ENCODE measurements at places on chromosomes 3 and 15. TPM values are rescaled to one million over a fixed set of nuclear protein-coding genes. Genes with fewer than 3 reads are reported as not detected.

GRCh38 chr3:196968233-196969133 is at the start of gene PIGZ:
TSS of gene PIGZ (minus strand) at chr3:196968833. CDS start at chr3:196952031, 16,802 bp downstream.
- DNase-seq = peak; percentile 17

DNA sequence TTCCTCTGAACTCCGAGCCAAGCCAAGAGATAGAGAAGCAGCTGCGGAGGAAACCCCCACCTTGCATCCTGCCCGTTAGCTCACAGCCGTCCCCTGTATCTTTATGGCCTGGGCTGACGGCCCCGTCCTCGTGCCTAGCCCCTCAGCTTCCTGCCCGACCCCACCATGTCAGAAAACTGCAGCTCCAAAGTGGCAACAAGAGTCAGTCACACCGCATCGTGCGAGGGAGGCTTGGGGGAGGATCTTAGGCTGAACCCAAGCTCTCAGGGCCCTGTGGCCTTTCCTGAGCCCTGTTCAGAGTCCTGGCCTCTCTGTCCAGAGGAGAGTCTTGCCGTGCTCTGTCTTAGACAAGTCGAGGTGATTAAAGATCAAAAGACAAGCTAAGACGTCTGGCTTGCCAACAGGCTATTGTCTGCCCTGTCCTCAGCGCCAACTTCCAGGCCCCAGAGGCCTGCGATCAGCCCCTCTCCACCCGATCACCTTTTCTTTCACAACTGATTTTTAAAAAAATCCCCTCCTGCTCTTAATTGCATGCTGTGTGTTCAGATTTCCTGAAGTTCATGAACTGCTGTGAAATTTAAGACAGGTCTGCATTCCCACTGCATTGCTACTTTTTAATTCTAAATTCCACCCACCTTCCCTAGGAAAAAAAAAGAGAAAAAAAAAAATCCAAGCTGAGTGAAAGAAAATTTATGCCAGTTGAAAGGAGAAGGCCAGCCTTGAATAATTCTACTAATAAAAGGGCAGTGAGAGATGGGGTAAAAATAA is 89.7 kb upstream of the WNT5A start:
- DNase-seq = no peak

GRCh38 chr3:154584041-154584440 is 154.1 kb upstream of the GPR149 start:
- DNase-seq = no peak

DNA sequence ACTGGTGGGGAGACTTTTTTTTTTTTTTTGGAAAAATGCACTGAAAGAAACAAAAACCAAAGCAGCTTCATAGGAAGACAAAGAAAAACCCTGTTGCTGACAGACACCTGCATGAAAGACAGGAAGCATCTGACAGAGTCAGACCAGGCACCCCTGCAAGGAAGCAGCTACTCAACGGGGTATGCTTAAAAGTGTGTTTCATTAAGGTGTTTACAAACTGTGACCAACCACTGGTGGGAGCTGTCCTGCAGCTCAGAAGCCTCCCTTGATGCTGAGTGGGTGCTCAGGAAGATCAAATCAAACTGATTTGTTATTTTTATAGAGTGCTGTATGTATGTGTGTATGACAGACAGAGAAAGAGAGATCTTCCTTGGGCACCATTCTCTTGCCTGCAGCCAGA is 34.7 kb upstream of the AGBL1 start:
- no peak for DNase-seq

DNA sequence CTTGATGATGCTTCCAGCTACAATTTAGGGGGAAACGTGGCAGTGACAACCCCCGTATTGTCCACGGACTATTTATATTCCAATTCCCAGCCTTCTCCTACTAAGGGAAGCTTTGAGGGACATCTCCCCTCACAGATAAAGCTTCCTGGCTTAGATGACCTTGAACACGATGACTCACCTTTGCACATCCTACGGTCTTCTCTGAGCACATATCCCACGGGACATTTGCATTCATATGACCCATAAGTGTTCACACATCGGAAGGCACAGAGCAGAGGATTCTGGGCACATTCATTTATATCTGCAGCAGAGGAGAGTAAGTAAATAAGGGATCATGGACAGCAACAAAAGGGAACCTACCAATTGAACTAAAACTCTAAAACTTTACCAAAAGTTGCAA is 101.5 kb downstream of the DUT start:
- DNase-seq = no peak

GRCh38 chr3:52714335-52715302 is 8.7 kb downstream of the SPCS1 start:
- DNase-seq = no peak

Gene DUOX2
- total RNA-seq = 0.49 TPM

DNA sequence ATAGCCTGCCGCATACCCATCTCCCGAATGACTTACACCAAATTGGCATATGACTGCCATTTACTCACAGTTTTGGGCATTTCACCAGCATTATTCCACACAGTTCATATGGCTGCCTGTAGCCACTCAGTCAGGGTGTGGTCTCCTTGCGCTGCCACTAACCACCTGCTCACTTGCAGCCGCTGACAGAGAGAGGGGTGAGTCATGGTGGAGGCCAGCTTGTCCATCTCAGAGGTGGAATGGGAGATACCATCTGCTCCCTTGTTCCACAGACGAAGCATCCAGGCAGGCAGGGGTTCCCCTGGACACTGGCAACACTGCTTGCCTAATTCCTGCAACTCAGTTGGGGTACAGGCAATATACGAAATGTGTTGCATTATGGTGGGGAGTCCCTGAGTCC is 15.6 kb downstream of the CCRL2 start:
- no peak for DNase-seq

Gene NCEH1
- 3.5 TPM for total RNA-seq

- DNase-seq = no peak
These were observed 115.2 kb upstream of the TMCO5A start for GRCh38 chr15:37819191-37819590.

DNA sequence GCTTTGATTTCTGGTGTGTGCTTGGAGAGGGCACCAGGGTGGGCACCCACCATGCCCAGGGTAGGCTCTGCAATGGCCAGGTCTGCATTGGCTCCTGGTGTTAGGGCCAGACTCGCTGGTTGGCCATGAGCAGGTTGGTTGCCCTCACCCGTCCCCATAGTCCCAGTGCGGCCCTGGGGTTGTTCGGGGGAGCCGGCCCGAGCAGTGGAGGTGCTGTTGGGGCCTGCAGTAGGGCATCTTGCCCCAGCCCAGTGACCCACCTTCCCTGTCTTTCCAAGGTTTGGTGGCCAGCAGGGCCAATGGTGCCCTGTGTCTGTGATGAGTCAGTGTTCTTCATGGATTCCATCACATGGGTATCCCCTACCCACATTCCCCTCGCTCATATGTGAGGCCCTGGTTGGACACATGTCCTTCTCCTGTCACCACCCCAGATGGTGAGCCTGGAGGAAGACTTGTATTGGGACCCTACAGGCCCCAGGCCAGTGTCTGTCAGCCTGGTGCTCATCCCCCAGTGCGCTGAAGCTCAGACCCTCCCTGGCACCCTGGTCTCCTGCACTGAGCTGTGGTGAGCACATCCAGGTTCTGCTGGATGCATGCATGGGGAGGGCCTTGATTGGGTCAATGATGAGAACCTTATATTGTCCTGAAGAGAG is 190.1 kb downstream of the UBE3A start:
- DNase-seq = no peak

Gene SMCO1
- total RNA-seq = not detected

DNA sequence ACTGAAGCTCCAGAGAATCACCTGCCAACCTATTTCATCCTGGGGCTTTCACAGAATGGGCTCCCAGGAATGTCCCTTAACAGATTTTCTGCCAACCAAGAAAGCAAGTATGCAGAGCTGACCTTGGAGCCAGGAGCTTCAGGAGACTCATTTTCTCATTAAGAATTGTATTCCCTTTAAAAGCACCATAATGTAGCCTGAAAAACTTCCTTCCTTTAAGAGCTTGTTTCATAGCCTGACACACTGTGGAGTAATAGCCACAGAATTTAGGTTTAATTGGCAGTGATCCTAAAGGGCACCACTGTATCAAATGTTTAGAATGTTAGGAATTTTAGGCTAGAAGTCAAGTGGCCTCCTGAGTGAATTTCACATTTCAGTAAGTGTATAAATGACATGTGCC is 309.8 kb downstream of the GBE1 start:
- DNase-seq = no peak

- DNase-seq = no peak
These were observed 1.2 kb downstream of the ANXA2 start for GRCh38 chr15:60396560-60396957.

Gene TLR9
- total RNA-seq = 2.3 TPM

GRCh38 chr15:74384881-74385643 is 17.6 kb upstream of the CYP11A1 start:
- no peak for DNase-seq

Gene GHRL
- total RNA-seq = 2.5 TPM

Gene GNAT1
- not detected for total RNA-seq

DNA sequence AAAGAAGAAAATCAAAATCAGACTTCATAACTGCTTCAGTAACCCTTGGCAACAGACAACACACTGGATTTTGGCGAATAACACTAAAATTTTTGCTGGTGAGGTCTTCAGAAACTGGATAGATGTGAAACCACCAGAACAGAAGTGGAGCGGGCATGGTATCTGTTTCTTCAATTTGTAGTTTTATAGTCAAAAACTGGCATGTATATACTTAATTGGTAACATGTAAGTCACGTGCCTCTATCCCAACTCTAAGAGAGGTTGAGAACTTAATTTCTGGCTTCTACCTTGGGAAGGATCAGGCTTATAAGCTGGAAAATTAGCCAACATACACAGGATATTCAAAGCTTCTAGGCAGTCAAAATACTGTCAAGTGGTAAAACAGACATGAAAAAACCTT is 172.6 kb upstream of the CHL1 start:
- no peak for DNase-seq

DNA sequence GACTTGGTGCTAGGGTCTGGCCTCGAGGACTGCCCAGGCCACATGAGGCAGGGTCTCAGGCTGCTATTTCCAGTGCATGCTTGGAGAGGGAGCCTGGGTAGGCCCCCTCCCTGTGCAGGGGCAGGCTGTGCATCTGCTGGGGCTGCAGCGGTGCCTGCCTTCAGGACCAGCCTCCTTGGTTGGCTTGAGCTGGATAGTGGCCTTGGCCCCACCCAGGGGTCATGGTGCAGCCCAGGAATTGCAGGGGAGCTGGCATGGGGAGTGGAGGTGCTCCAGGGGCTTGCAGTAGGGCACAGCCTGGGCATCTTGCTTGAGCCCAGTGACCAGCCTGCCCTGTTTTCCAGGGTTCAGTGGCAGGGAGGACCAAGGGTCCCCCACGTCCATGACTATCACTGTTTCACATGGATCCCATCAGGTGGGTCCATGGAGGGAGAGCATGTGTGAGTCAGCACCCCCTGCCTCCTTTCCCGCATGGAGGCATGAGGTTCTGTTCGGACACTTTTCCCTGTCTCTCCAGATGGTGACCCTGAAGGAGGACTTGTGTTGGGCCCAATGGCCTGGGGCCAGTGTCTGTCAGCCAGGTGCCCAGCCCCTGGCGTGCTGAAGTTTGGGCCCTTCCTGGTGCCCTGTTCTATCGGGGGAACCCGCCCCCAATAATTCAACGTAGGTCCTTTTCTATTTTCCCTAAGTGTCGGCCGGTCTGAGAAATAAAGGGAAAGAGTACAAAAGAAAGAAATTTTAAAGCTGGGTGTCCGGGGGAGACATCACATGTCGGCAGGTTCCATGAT is 218.6 kb downstream of the SNRPN start:
- DNase-seq = no peak

- no peak for DNase-seq
These were observed 822 bp downstream of the ST8SIA2 start for GRCh38 chr15:92394309-92395097.

Gene REC114
- total RNA-seq = not detected

DNA sequence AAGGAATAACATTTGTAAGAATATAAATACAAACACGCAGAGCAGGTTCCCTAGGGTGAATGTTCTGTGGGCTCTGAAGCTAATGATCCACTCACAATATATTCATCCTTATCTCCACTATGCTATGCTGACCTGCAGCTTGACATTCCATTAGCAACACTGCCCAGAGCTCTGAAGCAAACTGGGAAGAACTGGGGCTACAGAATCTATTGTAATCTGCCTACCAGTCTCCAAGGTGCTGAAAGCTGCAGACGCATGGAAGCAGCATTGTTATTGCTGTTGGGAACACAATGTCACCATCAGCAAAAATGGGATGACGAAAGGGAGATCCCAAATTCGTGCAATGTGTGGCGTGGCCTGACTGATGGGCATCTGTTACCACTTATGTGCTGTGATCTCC is 316.7 kb upstream of the RORA start:
- DNase-seq = no peak

Gene TRPM1
- total RNA-seq = not detected

DNA sequence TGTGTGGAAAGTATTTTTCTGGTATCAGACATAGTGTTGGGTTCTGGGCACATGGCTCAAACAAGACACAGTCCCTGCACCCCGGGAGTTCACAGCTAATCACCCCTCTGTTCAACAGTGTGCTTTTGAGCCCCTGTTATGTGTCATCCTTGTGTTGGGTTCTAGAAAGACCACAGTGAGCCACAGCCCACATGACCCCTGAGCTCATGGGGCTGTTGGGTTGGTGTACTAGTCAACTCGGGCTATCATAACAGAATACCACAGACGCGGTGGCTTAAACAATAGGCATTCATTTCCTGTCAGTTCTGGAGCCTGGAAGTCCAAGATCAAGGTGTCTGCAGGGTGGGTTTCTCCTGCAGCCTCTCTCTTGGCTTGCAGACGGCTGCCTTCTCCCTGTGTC is 100.0 kb downstream of the DNAJB8 start:
- DNase-seq = no peak

Gene CCDC33
- total RNA-seq = not detected

Gene ZNF80
- 0.61 TPM for total RNA-seq

GRCh38 chr15:31550211-31550977 is 223.8 kb downstream of the KLF13 start:
- DNase-seq = no peak

- DNase-seq = no peak
These were observed 160.7 kb upstream of the MCTP2 start for GRCh38 chr15:94070356-94071295.

GRCh38 chr3:43794776-43795175 is 104.0 kb downstream of the ABHD5 start:
- DNase-seq = no peak

GRCh38 chr3:98962951-98963350 is 61.5 kb upstream of the DCBLD2 start:
- no peak for DNase-seq

DNA sequence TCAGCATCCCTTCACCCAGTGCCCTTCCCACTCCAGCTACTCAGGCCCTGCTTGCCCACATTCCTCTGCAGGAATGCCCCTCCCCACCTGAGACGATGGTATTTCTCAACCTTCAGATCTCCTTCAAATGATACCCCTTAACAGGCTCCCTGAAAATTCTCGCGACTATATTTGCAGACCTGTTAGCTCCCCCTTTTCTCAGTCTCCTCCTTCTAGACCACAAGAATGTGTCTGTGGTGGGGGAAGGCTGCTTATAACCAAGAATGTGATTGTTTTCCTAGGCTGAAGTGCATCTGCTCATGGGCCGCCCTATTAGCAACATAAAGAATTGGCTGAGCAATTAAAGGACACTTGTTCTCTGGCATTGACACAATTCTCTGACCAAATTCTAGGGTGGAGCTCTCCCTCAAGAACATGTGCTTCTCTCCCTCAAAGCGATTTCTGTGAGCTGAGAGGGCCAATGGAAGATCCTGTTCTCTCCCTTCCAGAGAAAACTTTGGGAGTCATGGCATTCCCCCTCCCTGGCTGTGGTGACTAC is 19.1 kb upstream of the LIMD1 start:
- DNase-seq = no peak

Gene CADM2
- total RNA-seq = 0.40 TPM
